Aorta (tissue), 5 donors: ENCODE measurements at places on chromosomes 4 and X. TPM values are rescaled to one million over a fixed set of nuclear protein-coding genes. Genes with fewer than 3 reads are reported as not detected.
A peak's percentile ranks its signal among the peaks of the same experiment; 100 is the strongest.

DNA sequence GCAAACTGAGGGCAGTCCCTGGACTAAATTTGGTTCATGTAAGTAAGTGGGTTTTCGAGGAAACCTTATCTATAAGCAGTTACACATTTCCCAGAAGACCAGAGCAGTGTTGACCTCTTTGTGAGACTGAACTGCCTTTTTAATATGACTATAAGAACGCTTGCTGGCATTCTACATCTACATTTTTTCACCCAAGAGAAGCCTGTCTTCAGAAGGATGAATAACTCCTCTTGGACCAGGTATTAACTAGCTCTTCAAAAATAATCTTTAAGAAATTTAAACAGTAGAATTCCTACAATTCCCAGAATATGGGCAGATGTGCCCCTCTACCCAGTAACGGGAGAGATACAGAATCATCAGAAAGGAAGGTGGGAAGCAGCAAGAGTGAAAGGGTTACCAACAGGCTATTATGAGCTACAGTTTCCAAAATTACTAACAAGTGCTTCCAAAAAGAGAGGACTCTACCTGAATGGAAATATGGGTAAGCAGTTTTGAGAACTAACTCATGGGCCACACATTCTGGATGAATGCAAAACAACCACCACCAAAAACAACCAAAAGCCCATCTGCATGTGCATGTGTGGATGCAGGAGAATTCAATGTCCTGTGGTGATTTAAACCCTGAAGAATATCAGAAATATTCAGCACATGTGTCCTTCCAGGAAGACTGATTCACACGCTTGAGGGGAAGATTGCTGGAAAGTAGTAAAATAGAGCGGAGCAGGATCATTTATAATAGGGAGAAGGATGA is 17.4 kb downstream of the BBS12 start:
- no peak for DNase-seq

- no peak for DNase-seq
These were observed 41.8 kb downstream of the C4orf50 start for GRCh38 chr4:5976431-5976830.

DNA sequence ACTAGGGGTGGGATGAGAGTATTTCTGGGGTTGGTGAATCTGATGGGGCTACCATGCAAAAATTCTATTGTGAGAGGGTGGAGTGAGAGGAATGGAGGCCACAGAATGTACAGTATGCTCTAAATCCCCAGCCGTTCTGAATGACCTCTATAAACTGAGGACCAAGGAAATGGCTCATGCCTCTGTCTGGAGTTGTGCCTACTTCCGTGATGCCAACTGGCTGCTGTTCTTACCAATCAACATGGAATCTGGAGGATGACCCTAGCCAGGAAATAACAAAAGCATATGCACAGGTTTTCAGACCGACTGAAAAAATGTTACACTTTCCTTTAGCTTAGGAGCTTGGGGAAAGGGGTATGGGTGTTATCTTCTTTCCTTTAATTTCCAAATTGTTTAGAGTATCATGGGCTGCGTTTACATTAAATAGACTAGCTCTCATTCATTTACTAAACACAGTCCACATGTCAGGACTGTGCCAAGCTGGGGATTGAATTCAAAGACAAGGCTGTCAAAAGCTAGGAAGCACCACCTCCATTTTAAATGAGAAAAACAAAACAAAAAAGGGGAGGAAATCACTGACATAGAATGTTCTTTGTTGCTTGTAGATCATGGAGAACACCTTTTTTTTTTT is 20.2 kb upstream of the CCKAR start:
- DNase-seq: no peak

DNA sequence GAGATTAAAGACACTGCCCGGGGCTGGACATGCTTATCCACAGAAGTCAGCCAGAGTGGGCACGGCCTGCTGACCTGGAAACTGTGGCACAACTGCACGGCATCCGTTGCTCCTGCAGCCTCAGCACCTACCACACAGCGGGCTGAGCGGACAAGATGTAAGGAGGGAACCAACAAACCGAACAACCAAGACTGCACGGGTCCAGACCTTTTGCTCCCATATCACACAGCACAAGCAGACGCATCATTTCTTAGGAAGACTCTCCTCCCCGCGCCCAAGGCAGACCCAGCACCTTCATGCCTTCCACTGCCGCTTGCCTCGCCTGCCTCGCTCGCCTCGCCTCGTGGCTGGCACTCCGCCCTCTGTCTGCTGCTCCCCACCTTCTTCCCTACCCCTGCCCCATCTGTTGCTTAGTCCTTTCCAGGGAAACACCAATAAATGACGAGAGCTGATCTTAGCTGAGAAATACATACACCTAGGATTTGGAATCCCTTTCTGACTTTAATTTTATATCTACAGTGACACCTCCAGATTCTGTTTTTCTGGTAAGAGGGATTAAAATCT is 79.0 kb downstream of the AFAP1 start:
- no peak for DNase-seq

- no peak for DNase-seq
These were observed 106.2 kb upstream of the MAML3 start for GRCh38 chr4:140260227-140260626.

GRCh38 chr4:160825644-160826338 is 1338.0 kb downstream of the FSTL5 start:
- no peak for DNase-seq

GRCh38 chr4:166733686-166734085 is 500.6 kb downstream of the SPOCK3 start:
- DNase-seq: no peak

USP27X gene
- polyA plus RNA-seq: 4.1 TPM

- no peak for DNase-seq
These were observed 26.3 kb downstream of the FGFBP1 start for GRCh38 chr4:15912236-15912635.

DNA sequence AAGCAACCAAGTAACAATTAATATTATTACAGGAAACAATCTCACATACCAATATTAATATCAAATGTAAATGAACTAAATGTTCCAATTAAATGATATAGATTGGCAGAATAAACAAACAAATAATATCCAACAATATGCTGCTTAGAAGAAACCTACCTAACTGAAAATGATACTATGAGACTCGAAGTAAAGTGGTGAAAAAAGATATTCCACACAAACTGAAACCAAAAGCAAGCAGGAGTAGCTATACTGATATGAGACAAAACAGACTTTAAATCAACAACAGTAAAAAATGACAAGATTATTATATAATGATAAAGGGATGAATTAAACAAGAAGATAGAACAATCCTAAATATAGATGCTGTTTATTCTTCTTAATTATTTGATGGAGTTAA is 140.1 kb downstream of the SPANXN4 start:
- no peak for DNase-seq

XPNPEP2 gene
- 0.26 TPM for polyA plus RNA-seq

BEX2 gene
- 2.6 TPM for polyA plus RNA-seq

- no peak for DNase-seq
These were observed 11.7 kb downstream of the MEPE start for GRCh38 chr4:87844452-87844851.

GRCh38 chrX:21735038-21735767 is 22.7 kb downstream of the SMPX start:
- DNase-seq: no peak

- DNase-seq: no peak
These were observed 85.8 kb downstream of the ARHGAP6 start for GRCh38 chrX:11579636-11580600.

DNA sequence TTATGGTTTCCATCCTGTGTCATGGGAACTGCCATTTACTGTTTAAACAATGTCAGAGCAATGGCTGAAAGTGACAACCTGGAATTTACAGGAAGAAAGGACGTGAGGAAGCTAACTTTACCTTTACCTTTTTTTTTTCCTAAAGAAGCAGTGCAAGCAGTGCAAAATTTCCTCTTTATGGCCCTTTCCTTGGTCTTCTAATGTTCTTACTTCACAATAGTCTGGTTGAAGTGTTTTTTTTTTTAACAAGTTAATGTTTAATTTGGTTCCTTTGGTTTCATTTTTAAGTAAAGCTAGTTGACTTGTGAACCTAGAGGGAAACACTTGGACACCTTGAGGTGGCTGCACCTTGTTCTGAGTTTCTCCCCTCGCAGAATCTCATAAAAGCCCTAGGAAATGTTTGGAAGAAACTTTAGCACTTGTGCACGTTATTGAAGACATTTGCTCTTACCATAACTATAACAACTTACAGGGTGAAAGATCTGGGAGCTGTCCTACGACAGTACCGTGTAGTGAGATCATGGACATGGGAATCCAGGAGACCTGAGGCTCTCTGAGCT is 1.8 kb downstream of the SGMS2 start:
- no peak for DNase-seq

TRIM2 gene
- 7.5 TPM for polyA plus RNA-seq

- DNase-seq: no peak
These were observed 30.1 kb upstream of the ALG13 start for GRCh38 chrX:111650845-111651244.

STPG2 gene
- 0.10 TPM for polyA plus RNA-seq

GRCh38 chr4:173669460-173670179 is 139.6 kb upstream of the HAND2 start:
- no peak for DNase-seq

GRCh38 chr4:162871990-162872389 is 294.7 kb downstream of the NAF1 start:
- DNase-seq: no peak

- DNase-seq: peak; percentile 85
These were observed 7.5 kb upstream of the PDLIM3 start for GRCh38 chr4:185542626-185543315.
